Stimulated activated CD8-positive, alpha-beta memory T cell treated with anti-CD3 and anti-CD28 coated beads, Interleukin-15, amount 100 ng/mL, for 24 hours (primary cell): ENCODE measurements at places on chromosomes 2 and 18.

DNA sequence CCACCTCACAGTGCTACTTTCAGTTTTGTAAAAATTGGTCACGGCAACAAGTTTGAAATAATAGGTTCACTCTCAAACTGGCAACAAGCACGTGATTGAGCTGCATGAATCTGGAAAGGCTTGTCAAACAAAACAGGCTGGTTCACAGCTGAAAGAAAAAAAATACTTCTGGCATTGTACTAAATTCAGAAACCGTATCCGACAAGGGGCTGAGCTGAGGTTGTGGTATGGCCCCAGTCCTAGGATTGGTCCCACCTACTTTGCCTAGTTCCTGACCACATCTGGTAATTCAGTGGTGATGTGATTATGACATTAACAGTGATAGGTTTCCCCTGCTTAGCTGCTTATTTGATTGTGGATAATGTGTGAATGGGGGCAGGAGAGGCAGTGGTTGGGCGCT lies 326.5 kb upstream of the THUMPD2 start:
- no peak for DNase-seq

DNA sequence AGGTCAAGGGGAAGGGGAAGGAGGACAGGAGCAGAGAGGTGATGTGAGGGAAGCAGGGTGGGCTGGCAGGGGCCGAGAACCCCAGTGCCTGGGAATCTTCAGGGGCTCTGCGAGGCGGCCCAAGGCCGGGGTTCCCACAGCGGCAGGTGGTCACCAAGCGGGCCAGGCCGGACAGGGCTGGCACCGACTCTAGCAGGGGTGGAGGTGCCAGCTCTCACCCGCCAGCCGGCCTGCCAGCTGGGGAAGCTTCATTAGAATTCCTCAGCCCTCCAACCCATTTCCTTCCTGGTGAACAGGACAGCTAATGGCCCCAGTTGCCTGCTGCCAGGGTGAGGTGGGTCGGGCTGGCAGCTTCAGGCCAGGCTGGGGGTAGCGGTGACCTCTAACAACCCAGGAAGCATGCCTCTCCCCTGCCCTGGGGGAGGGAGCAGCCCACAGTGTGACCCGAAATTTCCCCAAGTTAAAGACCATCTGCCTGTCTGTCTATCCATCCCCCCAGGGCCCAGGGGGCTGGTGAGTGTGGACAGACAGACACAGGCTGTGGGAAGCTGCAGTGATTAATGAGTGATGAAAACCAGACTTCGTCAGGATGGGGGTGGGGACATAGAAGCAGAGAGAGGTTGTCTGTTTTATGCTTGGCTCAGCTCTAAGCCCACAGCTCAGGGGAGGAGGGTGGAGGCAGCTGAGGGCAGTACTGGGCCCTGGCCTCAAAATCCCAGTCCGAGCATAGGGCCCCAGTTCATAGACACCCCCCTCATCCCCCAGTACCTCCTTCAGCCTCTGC lies 144.1 kb downstream of the ZFP36L2 start:
- no peak for DNase-seq

- no peak for DNase-seq
Measured at GRCh38 chr2:165777522-165778186, 16.4 kb downstream of the GALNT3 start.

DNA sequence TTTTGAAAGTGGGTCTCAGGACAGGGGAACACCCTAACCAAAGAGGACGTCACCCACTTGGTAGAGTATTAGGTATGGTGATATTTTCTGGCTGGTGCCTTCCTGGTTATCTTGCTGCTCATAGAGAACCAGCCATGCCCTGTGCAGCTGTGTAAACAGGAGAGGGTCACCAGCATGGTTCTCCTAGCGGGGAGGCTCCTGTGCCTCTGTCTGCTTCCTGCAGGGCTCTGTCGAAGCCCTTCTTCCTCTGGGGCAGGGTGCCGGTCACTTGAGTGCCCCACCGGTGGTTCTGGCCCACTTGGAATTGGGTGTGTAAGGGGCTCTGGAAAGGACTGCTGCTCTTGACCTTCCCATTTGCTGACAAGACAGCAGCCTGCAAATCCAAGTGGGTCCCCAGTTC lies 131.6 kb upstream of the MSH6 start:
- DNase-seq, result no peak
